ENCODE measurements at places on chromosomes 7 and 10.

DNA sequence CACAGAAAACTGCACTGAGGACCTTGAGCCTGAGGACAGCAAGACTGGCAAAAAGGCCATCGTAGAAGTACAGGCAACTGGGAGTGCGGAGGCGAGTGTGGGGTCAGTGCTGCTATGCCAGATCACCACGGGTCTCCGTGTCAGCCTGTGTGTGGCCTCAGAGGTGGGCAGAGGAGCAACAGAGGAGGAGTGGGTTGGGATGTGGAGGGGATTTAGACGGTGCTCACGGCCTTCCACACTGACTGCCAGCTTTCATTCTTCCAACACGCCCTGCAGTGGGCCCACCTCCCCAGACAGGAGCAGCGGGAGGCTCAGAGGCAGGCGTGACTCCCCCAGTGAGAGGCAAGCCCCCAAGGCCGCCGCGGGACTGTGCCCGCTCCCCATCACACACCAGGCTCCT is 17.0 kb upstream of the ZMIZ1 start:
- DNase-seq: no peak

DNA sequence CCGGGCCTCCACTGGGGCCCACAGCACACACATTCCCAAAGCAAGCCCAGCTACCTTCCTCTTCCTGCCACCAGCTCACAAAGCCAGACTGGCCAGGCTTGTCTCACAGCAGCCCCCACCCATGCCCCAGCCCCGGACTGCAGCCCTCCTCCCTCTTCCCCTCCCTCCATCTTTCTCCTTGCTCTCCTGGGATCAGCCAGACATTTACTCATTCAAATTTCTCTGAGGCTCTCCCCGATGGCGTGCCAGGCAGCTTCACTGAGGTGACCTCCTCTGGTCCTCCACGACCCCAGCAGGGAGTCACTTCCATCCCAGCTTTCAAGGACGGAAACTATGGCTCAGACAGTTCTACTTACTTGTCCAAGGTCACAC is 187.5 kb downstream of the GRID1 start:
- DNase-seq: no peak

- DNase-seq: no peak
Measured at GRCh38 chr7:29798422-29798821, 7.9 kb upstream of the WIPF3 start.

- no peak for DNase-seq
Measured at GRCh38 chr10:102596506-102596971, 47.7 kb upstream of the TRIM8 start.

DNA sequence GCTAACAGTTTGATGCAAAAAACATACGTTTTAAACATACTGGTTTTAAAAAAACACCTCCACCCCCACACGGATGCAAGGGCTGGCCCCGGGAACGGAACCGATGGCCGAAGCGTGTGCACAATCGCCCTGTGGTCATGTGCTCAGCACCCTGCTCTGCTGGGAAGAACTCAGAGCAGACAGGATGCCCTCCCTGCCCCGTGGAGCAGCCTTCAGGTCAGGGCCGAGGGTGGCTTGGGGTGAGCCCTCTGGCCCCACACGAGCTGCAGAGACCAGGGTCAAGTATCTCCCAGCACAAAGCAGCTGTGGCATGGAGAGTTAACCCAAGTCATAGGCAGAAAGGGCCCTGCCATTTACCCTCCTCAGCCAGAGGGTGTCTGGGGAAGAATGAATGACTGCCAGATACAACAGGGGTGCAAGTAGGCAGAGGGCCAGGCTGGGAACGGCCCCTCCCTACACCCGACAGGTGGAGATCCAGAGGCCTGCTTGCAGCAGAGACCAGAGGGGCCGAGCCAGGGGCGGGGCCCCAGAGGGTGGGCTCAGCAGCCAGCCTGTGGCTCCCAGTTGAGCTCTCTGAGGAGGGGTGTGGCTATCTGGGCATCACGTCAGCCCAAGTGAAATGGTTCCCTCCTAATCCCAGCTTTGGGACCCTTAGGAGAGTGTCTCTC is 56.8 kb downstream of the ZRANB1 start:
- DNase-seq: no peak

DNA sequence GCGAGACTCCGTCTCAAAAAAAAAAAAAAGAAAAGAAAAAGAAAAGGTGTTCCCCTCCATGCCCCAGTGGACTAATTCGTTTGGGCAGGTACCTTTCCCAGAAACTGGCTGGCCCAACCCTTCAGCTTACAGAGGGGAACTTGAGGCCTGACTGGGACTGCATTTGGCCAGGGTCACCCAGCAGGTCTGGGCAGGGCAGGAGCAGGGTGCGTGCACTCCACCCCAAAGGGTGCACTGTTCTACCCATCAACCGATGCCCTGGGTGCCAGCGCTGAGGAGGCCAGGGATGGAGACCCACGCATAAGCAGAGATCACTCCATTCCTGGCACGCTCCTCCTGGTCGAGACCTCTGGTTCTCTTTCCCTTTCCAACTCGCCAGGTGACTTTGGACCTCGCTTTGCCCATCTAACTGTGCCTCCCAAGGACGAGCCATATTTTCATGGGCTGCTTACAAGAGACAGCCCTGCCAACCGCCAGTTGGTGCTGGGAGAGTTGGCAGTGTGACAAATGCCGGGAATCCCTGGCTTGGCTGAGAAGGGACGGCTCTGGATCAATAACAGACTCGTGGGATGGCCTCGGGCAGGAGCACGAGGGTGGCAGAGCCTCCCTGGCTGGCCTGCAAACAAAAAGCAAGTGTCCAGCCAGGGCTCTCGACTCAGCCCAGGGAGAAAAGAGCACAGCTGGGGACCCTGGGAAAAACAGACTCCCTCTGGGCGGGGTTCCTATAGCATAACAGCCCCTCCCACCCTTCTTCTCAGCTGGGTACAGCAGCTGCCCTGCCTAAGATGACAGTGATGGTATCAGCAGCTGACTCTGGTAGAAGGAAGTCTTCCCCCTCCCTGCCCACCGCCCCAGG is 7.9 kb downstream of the HSPB1 start:
- DNase-seq: no peak

- no peak for DNase-seq
Measured at GRCh38 chr7:69276011-69276729, 322.1 kb upstream of the AUTS2 start.

DNA sequence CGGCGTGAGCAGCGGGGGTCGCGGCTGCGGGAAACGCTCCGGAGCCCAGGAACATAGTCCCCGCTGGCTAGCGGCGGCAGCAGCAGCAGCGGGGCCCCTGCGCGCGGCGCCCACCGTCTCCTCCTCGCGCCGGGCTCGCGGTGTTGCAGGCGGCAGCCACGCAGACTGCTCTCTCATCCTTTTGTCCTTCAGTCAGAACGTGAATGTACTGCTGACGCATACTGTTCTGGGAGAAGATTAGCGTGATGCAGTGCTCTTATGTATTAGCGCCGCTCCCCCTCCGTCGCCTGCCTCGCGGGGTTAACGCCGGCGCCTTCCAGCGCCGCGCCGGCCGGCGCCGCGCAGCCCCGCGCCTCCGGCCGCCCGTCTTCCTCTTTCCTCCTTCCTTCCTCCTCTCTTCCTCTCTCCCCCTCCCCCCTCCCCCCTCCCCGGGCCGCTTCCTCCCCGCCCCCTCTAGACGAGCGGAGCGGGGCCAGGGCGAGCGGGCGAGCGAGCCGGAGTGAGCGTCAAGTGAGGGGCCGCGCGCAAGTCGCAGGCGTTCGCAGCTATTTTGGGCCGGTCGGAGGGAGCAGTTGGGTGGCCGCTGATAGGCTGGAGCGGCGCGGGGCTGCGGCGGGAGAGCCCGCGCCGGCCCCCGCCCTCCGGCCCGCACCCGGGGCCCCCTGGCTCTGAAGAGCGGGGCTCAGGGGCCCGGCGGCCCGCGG is 816 bp upstream of the LRRC4 start:
- DNase-seq: peak; percentile 55

- DNase-seq: no peak
Measured at GRCh38 chr7:126972571-126972970, 280.2 kb downstream of the GRM8 start.

- peak; percentile 17 for DNase-seq
Measured at GRCh38 chr10:92241158-92241500, 49.7 kb downstream of the CPEB3 start.

DNA sequence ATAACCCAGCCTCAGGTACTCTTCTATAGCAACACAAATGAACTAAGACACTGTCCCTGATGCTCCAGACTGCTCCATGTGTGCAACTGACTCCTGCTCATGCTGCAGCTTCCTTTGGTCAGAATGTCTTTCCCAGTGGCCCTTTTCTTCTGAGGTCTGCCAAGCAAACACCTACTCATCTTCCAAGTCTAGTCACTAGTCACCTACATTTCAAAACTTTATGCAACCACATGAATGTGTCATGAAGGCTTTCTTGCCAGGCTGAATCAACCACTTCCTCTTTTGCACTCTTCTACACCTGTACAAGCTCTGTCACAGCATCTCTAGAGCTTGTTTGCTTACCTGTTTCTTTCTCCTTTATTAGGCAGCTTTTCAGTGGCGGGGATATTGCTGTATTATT is 75.8 kb downstream of the LSMEM1 start:
- DNase-seq: no peak

DNA sequence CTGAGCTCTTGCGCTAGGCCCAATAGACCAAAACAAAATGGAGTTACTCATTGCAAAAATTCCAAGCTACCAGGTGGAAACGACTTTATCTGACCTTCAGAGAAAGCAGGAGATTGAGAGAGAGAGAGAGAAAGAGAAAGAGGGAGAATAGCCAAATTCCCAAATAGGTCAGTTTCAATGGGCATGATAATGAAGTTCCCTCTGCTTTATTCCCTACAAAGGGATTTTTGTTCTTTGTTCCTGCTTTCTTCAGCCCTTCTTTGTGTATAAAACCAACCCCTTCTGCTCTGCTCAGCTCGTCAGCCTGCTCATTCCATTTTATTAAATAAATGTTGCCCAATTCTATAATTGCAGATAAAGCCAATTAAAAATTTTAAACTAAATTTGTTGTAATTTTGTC is 45.0 kb upstream of the GPR37 start:
- DNase-seq: no peak

DNA sequence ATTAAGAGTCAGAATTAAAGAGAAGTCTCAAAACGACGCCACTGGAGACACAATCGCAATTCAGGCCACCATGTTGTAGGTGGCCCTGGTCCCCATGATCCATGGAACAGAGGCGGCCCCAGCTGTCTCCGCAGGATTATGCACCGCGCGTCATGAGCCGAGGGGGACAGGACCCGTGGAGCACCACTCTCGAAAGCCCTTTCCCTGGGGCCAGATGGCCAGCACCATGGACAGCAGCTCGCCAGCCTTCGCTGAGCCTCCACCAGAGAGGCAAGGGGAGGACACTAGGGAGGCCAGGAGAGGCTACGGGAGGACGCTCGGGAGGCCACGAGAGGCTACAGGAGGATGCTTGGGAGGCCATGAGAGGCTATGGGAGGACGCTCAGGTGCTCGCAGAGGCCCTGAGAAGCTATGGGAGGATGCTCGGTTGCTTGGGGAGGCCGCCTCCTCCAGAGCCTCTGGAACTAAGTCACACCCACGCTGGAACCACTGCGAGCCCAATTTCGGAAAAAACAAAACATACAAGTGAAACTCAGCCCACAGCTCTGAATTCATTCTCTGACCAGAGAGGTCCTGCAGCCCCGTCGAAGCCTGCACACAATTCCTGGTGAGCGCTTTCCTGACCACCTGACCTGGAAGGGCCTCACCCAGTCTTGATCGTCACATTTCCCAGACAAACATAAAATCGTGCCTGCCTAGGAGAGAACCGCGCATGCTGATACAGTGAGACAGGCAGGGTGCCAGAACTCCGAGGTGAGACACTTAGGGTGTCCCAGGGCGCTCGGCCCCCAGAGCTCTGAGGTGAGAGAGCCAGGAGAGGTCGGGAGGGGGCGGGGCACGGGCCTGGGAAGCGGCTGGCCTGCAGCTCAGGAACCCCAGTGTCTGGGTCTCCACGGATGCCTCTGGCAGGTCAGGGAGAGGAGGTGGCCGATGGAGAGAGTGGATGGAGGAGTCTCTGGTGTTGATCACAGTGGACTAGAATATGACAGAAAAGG is 224.4 kb downstream of the PTPRN2 start:
- no peak for DNase-seq

All from heart left ventricle (tissue), 16 donors.